Stimulated activated CD8-positive, alpha-beta memory T cell treated with anti-CD3 and anti-CD28 coated beads, Interleukin-4, amount 100 ng/mL, for 4 hours (primary cell): ENCODE measurements at places on chromosomes 3 and 15.

GRCh38 chr3:147359177-147360050, 46.9 kb downstream of the ZIC4 start:
- no peak for DNase-seq

- no peak for DNase-seq
These were observed 507 bp upstream of the AP3B2 start for GRCh38 chr15:82710208-82710555.

GRCh38 chr3:24804095-24804494, 309.4 kb upstream of the THRB start:
- DNase-seq: no peak

DNA sequence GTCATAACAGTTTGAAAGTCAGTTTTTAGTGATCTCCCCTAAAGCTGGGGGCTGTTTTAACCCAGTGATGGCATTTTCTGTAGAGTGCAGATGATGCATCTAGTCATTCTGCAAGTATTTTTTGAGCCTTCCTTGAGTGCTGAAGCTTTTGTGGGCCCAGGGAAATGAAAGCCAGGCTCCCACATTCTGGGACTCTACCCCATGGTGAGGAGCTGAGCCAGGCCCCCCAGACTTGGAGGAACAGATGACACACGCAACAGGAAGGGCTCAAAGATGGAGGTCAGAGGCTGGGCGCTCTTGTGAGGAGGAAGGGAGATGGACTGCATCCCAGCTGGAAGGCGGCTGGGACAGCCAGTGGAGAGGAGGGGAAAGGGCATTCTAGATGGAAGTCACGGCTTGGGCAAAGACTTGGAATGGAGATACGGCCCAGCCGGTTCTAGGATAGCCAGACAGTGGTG, 40.8 kb downstream of the MRAS start:
- DNase-seq: no peak

- no peak for DNase-seq
These were observed 34.7 kb downstream of the MOBP start for GRCh38 chr3:39501968-39502837.
